ENCODE measurements at places on chromosomes 16 and 17. TPM values are rescaled to one million over a fixed set of nuclear protein-coding genes. Genes with fewer than 3 reads are reported as not detected.
A peak's percentile ranks its signal among the peaks of the same experiment; 100 is the strongest.

DNA sequence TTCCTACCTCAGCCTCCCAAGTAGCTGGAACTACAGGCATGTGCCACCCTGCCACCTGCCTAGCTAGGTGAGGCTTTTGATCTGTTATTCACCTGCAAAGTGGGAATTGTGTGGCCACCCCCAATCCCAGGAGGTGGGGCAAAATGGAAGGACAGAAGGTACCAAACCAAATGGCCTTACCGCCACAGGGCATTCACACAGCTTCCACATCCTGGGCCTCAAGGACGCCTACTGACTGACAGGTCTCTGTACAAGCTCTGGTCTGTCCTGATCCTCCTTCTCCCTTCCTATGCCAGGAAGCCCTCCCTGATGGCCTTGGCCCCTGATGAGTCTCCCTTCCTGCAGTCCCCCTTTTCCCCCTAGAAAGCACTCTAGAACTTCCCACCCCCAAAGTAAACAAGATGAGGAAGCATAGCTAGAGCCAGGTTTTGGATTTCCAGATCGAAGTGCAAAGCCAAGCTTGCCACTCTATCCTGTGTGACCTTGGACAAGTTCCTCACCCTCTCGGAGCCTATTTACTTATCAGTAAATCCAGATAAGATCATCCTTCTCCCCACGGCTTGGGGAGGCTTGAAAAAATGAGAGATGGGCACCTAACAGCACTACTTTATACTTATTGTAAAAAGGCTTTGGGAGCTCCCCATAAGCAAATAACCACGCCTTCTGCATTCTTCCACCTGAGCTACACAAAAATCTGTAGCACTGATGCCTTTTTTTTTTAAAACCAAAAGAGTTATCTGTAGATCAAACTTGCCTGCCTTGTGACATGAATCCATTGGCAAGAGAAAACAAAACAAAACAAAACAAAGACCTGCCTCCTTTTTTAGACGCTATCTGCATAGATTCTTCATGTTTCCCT lies 4.5 kb downstream of the PLLP start:
- H3K4me3 ChIP-seq = no peak overlapping the region
- H3K27ac ChIP-seq = no peak overlapping the region
- no peak for DNase-seq
- H3K27me3 ChIP-seq = no peaks in the 10 kb centered on the region
- no peaks in the 10 kb centered on the region for H3K36me3 ChIP-seq

The PIK3R6 gene
- 1.5 TPM for polyA plus RNA-seq

- DNase-seq = no peak
- peaks cover 90% of the 10 kb centered on the region for H3K36me3 ChIP-seq
- H3K27me3 ChIP-seq = no peaks in the 10 kb centered on the region
- no peaks in the 10 kb centered on the region for H3K4me1 ChIP-seq
- no peak overlapping the region for H3K27ac ChIP-seq
These were observed 14.2 kb downstream of the CIAPIN1 start for GRCh38 chr16:57432989-57433388.

The KRT13 gene
- not detected for polyA plus RNA-seq

DNA sequence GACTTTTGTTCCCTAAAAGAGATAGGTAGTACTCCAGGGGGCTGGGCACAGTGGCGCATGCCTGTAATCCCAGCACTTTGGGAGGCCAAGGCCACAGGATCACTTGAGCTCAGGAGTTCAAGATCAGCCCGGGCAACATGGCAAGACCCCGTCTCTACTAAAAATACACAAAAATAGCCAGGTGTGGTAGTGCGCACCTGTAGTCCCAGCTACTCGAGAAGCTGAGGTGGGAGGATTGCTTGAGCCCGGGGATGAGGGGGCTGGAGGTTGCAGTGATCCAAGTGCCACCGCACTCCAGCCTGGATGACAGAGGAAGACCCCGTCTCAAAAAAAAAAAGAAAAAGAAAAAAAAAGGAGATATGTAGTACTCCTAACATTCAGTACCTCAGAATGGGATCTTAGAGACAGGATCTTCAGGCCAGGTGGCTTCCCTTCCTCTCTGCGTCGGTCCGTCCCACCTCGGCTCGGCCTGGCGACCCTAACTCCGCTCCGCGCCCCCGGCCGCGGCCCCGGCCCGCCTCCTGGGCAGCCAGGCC lies 89.6 kb downstream of the CDC27 start:
- H3K27ac ChIP-seq = peak overlapping the region; percentile 92
- H3K4me3 ChIP-seq = peak overlapping the region; percentile 98
- H3K4me1 ChIP-seq = peaks cover 8% of the 10 kb centered on the region
- DNase-seq = no peak
- no peaks in the 10 kb centered on the region for H3K36me3 ChIP-seq

The MYH3 gene
- 3.9 TPM for polyA plus RNA-seq

GRCh38 chr16:26787924-26788323 lies 278.8 kb upstream of the C16orf82 start:
- DNase-seq = no peak
- H3K27ac ChIP-seq = no peak overlapping the region
- H3K36me3 ChIP-seq = no peaks in the 10 kb centered on the region
- no peak overlapping the region for H3K4me3 ChIP-seq

The PIRT gene
- 0.84 TPM for polyA plus RNA-seq

DNA sequence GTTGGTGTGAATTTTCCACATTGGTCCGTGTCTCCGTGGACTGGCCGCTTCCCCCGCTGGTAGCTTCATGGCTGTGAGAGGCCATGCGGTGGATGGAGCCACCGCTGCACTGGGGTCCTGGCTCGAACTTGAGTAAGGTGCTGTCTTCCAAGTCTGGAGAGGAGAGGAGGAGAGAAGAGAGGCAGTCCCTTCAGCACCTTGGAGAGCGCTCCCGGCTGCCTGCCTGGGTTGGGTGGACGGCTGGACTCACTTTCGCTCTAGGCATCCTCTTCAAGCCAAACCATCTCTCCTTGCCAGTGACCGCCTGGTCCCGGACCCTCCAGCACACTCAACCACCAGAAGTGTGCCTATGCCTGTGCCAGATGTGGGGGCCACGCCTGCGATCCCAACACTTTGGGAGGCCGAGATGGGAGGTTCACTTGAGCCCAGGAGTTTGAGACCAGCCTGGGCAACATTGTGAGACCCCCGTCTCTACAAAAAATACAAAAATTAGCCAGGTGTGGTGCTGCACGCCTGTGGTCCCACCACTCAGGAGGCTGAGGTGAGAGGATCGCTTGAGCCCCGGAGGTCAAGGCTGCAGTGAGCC lies 6.2 kb downstream of the JPH3 start:
- peak; percentile 72 for DNase-seq
- no peak overlapping the region for H3K27ac ChIP-seq
- peaks cover 33% of the 10 kb centered on the region for H3K27me3 ChIP-seq
- H3K36me3 ChIP-seq = no peaks in the 10 kb centered on the region
- no peak overlapping the region for H3K4me3 ChIP-seq

DNA sequence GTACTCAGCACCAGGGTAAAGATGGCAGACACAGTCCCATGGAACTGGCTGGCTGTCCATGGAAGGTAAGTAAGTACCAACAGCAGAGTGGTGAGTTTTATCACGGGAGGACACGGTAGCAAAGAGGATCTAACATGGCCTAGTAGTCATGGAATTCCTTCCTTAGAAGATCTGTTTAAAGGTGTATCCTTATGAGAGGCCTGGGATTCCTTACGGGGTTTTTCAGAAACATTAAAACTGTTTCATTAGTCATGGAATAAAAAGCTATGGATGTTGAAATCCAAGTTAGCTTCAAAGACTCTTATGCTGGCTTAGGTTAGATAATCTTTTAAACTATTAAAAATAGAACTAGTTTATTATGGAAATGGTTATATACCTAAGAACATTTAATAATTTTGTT lies 7.4 kb downstream of the FTO start:
- H3K27me3 ChIP-seq = no peaks in the 10 kb centered on the region
- DNase-seq = no peak
- H3K27ac ChIP-seq = no peak overlapping the region
- H3K36me3 ChIP-seq = no peaks in the 10 kb centered on the region
- H3K4me3 ChIP-seq = no peak overlapping the region

DNA sequence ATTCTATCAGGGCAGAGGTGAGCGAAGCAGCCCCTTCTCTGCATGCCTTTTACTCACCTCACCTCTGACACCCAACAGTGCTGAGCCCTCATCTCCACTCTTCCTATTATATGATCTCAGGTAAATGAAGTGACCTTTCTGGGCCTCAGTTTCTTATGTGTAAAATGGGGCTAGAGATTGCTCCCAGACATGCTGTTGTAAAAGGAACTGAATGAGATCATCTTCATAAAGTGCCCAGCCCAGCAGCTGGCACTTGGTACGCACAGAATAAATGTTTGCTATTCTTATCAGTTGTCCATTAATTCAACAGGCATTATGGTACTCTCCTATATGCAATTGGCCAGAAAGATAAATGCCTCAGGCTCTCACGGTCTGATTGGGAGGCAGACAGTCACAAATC lies 4.5 kb upstream of the GALK1 start:
- no peak overlapping the region for H3K27ac ChIP-seq
- no peaks in the 10 kb centered on the region for H3K27me3 ChIP-seq
- H3K4me3 ChIP-seq = no peak overlapping the region
- H3K4me1 ChIP-seq = peaks cover 4% of the 10 kb centered on the region

GRCh38 chr17:69954241-69954925 lies 120.6 kb upstream of the KCNJ16 start:
- no peaks in the 10 kb centered on the region for H3K4me1 ChIP-seq
- H3K36me3 ChIP-seq = no peaks in the 10 kb centered on the region
- no peak overlapping the region for H3K4me3 ChIP-seq
- H3K27ac ChIP-seq = no peak overlapping the region

The TPSG1 gene
- polyA plus RNA-seq = 2.7 TPM

DNA sequence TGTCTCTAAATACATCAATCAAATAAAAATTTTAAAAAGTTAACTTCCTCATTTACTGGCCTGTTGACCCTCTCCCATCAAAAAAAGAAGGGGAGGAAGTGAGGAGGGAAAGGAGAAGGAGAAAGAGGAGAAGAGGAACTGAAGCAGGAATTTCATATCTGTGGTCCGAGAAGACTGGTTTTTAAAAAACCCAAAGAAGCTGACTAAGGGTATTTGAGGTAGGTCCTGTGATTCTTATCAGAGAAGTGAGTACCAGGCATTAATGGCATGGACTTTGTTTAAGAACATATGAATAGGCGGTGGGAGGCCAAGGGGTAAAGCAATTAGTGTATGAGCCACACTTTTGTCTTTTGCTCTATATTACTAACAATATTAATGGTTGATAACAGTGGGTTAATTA lies 2.0 kb downstream of the SLC46A1 start:
- no peak overlapping the region for H3K4me3 ChIP-seq
- no peaks in the 10 kb centered on the region for H3K36me3 ChIP-seq
- H3K27me3 ChIP-seq = no peaks in the 10 kb centered on the region
- H3K27ac ChIP-seq = peak overlapping the region; percentile 82
- DNase-seq = no peak

DNA sequence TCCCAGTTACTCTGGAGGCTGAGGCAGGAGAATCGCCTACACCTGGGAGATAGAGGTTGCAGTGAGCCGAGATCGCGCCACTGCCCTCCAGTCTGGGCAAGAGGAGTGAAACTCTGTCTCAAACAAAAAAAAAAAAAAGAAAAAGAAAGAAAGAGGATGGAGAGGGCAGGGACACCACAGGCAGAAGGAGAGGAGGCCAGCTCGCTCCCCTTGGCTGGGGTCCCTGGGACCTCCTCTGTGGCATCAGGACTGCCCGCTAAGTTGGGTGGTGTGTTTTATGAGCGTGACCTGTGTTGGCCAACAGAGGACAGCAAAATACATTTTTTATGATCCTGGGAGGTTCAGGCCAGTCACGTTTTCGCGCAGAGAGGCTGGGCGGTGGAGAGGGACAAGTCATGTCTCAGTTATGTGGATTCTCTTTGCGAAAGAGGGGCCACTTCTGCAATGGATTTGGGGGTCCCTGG lies 229.6 kb downstream of the MRTFB start:
- H3K4me1 ChIP-seq = peaks cover 24% of the 10 kb centered on the region
- H3K27me3 ChIP-seq = no peaks in the 10 kb centered on the region
- no peaks in the 10 kb centered on the region for H3K36me3 ChIP-seq
- peak overlapping the region; percentile 100 for H3K4me3 ChIP-seq
- H3K27ac ChIP-seq = peak overlapping the region; percentile 62
- peak; percentile 90 for DNase-seq

The BRIP1 gene
- 0.59 TPM for polyA plus RNA-seq

GRCh38 chr16:11030990-11031510 lies 86.7 kb downstream of the CLEC16A start:
- H3K27ac ChIP-seq = no peak overlapping the region
- H3K36me3 ChIP-seq = no peaks in the 10 kb centered on the region
- no peaks in the 10 kb centered on the region for H3K27me3 ChIP-seq
- peaks cover 8% of the 10 kb centered on the region for H3K4me1 ChIP-seq

DNA sequence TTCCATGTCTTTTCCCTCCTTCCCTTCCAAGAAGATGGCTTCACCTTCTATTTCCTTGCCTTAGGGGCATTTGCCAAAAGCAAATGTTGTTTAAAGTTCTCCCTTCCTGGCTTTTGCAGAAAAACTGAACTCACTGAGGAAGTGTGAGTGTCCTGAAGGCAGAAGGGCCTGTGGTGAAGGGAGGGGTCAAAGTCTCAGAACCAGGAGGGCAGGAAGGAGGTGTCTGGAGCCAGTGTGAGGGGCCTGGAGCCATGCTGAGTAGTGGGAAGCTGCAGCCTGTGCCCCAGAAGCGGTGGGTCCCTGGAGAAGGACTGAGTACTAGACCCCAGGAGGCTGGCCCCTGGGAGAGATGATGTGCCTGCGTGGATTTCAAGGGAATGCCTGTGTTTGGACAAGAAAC lies 23.8 kb upstream of the SUPT4H1 start:
- H3K4me3 ChIP-seq = no peak overlapping the region
- H3K27ac ChIP-seq = no peak overlapping the region
- H3K36me3 ChIP-seq = no peaks in the 10 kb centered on the region
- DNase-seq = no peak
- H3K4me1 ChIP-seq = no peaks in the 10 kb centered on the region

The TEKT5 gene
- polyA plus RNA-seq = 0.88 TPM

The C17orf78 gene
- polyA plus RNA-seq = not detected

DNA sequence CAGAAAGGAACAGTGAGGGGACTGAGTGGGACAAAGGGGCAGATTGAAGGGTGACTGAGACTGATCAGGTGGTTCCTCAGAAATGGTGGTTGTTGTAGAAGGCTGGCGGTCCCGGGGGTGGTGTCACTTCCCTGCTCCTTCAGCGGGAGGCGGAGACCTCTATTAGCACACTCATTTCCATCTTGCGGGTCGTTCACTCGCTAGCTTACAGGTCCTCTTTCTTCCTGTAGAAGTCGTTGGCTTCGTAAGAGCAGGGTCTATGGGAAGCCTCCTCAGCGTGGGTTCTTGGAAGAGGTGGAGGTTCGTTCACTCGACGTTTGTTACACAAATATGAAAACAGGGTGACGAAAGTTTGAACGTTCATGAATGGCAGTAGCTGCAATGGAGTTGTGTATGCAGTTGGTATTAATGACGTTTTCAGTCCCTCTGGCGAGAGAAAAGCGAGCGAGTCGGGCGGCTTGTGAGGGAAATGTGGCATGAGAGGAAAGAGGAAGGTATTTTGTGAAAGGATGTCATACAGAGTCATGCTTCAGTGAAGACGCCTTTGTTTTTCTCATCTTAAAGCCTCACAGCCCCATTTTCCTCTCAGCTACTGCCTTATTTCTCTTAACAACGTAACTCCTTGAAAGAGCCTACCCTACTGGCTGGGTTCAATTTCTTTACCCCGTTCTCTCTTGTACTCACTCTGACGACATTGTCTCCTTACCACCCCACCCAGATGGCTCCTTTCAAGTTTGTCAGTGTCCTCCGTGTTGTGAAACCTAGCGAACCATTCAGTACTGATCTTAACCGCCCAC lies 667 bp downstream of the EFCAB13 start:
- no peaks in the 10 kb centered on the region for H3K36me3 ChIP-seq
- peaks cover 4% of the 10 kb centered on the region for H3K4me1 ChIP-seq
- no peaks in the 10 kb centered on the region for H3K27me3 ChIP-seq
- H3K27ac ChIP-seq = peak overlapping the region; percentile 86

The MEFV gene
- 0.40 TPM for polyA plus RNA-seq

All from adrenal gland (tissue), 19 donors.